ENCODE measurements at places on chromosomes 2 and 18.

GRCh38 chr18:77079954-77080682, 52.5 kb downstream of the MBP start:
- DNase-seq, result no peak

DNA sequence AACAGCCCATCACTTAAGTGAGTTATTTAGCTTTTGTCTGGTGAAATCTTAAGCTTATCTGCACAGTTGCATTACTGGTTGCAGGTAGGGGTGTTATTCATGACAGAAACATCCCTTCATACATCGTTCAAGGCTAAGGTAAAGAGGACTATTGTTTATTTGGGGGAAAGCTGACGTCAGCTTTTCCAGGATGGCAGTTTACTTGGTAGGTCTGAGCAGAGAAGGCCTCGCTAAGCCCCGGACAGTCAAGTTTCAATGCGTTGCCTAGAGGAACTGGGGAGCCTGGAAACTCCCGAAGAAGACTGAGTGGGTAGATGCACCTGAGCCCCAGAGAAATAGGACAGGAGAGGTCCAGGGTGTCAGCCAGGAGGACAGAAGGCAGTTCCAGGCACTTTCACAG, 2.2 kb downstream of the RNU4ATAC start:
- no peak for DNase-seq

- no peak for DNase-seq
Observed at GRCh38 chr2:239700686-239701345, 300.0 kb upstream of the HDAC4 start.

GRCh38 chr18:48488388-48488850, 50.4 kb upstream of the CTIF start:
- DNase-seq, result peak; percentile 64

GRCh38 chr2:1069847-1070246, 119.2 kb downstream of the SNTG2 start:
- no peak for DNase-seq

DNA sequence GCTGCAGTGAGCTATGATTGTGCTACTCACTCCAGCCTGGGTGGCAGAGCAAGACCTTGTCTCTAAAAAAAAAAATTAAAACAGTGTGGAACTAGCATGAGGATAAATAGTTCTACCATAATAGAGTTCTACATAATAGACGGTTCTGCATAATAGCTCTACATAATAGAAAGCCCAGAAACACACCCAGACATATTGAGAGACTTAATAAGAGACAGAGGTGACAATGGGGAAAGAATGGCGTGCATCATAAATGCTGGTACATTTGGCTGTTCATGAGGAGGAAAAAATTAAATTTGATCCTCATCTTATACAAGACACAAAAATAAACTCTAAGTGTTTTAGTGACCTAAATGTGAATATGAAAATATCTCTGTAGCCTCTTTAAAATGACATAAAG, 58.5 kb downstream of the PTRHD1 start:
- DNase-seq, result no peak

- DNase-seq, result peak; percentile 21
Observed at GRCh38 chr18:28588884-28589549, 412.1 kb upstream of the CDH2 start.

DNA sequence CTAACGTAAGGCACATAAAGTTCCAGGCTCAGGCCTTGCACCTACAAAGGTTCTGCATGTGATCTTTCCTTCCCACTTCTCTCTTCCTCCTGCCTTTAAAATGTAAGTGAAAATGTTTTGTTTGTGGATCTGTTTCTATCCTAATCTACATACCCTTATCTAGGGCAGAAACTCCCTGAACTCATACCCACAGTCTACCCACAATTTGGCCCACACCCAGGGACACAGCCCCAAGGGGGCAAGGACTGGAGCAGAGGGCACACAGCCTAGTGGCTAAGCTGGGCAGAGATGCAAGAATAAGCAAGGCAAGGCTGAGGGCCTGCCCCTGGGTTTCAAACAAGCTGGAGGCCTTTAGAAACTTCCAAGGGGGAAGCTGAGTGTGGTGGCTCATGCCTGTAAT, 71.0 kb downstream of the HS1BP3 start:
- no peak for DNase-seq

Measured in stromal cell of bone marrow (primary cell).